Activated CD8-positive, alpha-beta memory T cell treated with anti-CD3 and anti-CD28 coated beads for 1 hour (primary cell): ENCODE measurements at places on chromosomes 5 and 9.

DNA sequence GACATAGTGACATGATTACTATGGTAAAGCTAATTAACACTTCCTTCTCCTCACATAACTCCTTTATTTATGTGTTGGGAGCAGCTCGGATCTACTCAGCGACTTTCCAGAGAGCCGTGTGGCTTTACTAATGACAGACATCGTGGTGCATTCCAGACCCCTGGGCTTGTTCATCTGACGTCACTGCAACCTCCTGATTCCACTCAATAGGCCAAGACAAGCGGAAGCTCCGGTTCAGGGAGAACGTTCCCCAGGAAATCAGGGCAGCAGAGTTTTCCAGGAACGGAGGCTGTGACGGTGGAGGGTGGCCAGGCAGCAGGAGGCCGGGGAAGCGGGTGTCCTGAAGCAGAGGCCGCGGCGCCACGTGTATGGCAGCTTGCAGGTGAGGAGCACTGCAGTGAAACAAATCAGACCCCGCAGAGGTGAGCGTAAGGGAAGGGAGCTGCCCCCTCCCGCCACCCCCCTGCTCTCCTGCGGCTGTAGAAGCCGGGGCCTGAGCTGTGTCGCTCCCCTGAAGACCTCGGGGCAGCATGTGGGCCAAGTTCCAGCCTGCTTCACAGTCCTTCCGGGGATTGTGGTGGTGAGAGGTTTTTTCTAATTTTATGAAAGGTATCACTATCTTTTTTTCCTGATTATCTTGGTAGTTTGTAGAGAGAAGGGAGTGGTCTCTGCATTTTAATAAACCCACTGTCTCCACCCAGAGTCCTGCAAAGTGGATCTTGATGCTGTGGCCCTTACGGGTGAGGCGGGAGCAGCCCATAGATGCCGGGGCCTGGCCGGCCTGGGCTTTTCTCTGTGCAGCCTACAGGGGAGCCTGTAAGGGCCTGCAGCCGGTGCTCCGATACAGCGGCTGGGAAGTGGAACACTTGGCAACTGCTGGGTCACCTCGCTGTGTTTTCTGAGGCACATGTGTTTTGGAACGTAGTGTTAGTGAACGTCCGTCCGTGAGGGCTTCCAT is 220.4 kb upstream of the IRX4 start:
- no peak for DNase-seq

GRCh38 chr9:114721491-114722079 is 39.6 kb upstream of the TEX48 start:
- DNase-seq, result no peak

GRCh38 chr5:179554981-179555380 is 4.6 kb downstream of the RUFY1 start:
- DNase-seq, result no peak

DNA sequence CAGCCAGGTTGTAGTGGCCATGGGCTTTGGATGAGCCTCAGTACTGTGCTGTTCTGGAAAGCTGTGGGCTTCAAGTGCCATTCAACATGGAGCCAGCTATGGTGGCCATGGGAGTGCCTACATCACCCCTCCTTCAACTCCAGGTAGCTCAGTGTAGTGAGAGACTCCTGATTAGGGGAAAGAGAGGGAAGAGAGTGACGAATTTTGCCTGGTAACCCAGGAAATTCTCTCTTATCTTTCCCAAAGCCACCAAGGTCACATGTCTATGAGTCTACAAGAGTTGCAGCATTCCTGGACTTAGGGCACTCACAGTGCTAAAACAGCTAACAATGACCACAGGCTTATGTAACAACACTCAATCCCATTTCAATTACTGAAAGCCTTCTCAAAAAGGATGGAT is 81.7 kb upstream of the SPTLC1 start:
- DNase-seq, result no peak

DNA sequence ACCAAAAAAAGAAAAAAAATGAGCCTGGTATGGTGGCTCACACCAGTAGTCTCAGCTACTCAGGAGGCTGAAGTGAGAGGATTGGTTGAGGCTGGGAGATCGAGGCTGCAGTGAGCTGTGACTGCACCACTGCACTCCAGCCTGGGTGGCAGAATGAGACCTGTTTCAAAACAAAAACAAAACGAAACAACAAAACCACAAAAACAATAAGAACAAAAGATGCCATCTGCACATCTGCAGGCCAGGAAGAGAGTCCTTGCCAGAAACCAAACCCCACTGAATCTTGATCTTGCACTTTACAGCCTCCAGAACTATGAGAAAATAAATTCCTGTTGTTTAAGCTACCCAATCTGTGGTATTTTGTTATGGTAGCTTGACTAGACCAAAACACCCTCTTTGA is 207.7 kb downstream of the YTHDC2 start:
- no peak for DNase-seq

DNA sequence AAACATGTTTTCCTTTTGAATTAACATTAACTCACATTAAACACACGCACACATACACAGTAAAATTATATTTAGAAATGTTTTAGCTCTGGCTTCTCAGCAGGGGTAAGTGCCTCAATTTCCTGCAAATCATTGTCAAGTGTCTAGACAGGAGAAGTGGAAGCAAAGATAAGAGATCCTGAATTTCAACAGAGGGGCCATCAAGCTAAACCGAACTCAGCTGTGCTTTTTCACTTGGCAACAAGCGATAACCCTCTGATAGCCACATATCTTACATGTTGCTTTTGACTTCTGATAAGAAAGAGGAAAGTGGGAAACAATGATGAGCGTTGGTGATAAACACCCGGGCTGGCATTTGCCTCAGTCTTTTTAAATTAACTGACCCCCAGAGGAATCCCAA is 79.7 kb upstream of the SPDL1 start:
- no peak for DNase-seq

DNA sequence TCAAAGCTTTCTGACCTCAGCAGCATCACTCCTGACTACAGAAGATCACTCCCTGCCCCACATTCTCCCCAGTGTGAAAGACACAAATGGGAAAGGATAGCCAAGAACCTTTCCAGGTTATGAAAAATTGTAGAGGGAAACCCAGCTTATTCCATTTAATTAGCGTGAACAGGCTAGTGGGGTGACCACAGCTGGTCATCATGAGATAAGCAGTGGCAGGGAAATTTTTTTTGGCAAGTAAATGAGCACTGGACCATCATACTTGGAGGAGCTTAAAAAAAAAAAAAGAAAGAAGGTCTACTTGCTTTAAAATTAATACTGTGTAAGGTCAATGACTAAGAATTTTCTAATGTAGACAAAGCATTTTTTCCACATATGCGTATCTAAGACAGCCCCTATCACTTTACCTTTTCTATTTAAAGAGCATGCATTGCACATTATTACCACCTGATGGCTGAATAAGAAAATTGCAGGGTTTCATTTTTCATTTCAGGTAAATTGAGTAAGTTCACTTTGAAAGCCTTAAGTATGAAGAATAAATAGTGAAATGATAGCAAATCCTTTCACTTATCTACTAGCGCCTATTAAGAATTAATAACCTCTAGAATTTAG is 123.6 kb downstream of the ELAVL2 start:
- DNase-seq, result no peak

DNA sequence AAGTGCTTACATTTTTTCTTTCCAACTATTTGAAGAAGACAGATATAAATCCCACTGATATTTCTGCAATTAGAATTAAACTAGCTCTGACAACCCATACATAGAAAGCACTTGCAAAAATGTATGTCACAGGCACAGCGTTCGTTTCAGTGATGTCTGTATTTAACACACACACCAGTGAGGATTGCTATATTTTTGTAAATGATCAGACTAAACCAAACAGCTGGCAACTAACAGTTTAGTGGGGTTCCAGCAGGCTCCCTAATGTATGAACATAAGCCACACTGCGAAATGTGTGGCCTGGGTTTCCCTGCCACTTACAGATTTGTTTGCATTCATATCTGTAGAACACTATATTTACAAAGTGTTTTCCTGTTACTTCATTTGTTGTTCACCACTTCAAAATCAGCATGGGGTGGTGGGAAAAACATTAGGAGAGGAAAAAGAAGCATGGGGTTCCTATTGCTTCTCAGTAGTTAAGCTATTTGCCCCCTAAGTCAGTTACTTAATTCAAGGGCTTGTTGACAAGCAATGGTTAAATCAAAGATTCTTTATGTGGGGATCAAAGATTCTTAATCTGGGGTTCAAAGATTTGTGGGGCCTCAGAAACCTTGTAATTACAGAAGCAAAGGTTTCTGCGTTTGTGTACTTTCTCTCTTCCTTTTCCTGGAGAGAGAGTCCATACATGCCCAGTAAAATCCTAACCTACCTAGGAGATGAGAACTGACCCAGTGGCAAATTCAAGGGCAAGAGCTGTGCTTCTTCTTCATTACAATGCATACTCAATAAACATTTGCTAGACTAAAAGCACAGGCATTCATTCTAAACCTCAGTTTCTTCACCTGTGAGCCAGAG is 27.1 kb downstream of the ZNF608 start:
- DNase-seq, result no peak

- DNase-seq, result no peak
Observed at GRCh38 chr5:73673161-73673591, 47.2 kb downstream of the ARHGEF28 start.

DNA sequence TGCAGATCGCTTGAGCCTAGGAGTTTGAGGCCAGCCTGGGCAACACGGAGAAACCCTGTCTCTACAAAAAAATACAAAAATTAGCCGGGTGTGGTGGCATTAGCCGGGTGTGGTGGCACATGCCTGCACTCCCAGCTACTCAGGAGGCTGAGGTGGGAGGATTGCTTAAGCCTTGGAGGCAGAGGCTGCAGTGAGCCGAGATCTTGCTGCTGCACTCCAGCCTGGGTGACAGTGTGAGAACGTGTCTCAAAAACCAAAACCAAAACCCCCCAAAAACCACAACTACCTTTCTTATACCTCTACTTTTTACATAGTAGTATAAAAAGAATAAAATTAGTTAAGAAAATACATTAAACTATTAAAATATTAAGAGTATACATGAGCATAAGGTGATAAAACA is 121.2 kb downstream of the RAPGEF6 start:
- no peak for DNase-seq

GRCh38 chr9:34253460-34253837 is 74.6 kb downstream of the UBAP1 start:
- no peak for DNase-seq

DNA sequence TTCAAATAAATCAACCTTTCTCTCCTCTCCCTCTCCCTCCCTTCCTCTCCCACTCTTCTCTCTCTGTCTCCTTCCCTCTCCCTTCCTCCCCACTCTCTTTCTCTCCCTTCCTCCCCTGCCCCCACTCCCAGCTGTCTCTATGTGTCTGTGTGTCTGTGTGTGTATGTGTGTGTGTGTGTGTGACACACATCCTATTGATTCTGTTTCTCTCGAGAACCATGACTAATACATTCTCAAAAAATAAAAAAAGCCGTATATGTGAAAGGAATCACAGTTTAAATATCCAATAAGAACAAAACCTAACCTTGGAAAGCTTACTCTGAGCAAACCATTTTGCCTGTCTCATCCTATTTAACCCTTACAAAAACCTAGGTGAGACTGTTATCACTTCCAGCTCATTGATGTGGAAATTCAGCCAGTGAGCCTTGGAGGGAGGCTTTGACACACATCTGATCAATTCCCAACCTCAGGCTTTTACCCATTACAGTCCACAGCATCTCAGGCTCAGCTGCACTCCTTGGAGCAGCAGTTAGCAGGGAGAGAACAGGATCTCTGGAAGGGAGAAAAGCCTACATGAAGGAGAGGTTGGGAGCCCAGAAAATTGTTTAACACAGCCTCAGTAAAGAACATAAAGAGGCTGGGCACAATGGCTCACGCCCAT is 8.3 kb downstream of the HSD17B3 start:
- no peak for DNase-seq

DNA sequence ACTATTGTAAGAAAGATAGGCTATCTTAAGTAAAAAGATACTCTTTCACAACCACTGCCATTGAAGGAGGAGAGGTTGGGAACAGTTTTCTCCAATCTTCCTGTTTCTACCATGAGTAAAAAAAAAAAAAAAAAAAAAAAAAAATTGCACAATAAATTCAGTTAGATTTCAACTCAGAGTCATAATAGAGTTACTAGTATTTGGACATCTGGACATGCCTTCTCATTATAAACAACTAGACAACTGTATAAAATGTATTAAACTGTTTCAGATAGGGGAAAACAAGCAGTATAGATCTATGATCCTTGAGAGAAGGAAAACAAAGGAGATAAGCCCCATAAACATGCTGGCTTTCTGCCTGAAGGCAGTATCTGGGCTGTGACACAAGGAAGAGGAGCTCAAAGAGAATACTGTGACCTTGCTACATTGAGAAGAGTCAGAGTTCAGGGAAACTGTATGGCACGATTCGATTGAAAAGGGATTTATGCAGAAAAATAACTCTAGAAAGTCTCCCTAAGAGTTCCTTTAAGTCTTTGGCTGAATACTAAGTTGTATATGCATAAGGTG is 249.2 kb upstream of the POU5F2 start:
- DNase-seq, result no peak

GRCh38 chr5:177531209-177531940 is 14.6 kb upstream of the DDX41 start:
- no peak for DNase-seq
